ENCODE measurements at places on chromosomes 2 and 18.
A peak's percentile ranks its signal among the peaks of the same experiment; 100 is the strongest.

GRCh38 chr2:222813177-222813843 is 47.5 kb upstream of the ACSL3 start:
- DNase-seq, result peak; percentile 92

DNA sequence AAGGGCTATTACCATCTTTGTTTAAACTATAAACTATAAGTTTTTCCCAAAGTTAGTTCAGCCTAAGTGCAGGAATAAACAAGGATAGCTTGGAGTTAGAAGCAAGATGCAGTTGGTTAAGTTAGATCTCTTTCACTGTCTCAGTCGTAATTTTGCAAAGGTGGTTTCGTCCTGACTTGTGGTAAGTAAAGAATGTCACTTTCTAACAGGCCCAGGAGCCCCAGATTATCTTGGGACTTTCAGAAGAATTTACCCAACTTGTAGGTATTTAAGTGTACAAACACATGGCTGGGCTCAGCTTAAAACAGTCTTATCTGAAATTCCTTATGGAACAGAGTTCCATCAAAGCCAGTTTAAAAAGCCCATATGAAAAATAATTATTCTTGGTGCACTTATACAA is 18.3 kb upstream of the FAM98A start:
- DNase-seq, result no peak

- no peak for DNase-seq
Measured at GRCh38 chr2:28252311-28252710, 140.3 kb upstream of the FOSL2 start.

DNA sequence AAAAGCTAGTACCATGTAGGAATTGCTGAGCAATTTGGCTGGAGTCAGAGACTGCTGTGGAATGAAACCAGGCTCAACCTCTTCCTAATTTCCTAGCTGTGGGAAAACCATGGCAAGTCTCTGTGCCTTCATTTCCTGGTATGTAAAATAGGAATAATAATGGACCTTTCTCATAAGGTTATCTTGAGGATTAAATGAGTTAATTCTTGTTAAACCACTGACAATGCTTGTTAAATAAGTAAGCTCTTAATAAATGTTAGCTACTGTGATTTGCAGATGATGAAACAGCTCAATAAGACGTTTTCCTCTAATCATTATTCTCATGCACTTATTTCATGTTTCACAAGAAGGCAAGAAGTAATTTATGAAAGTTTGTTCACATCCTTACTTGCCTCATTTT is 346.7 kb downstream of the RND3 start:
- no peak for DNase-seq

DNA sequence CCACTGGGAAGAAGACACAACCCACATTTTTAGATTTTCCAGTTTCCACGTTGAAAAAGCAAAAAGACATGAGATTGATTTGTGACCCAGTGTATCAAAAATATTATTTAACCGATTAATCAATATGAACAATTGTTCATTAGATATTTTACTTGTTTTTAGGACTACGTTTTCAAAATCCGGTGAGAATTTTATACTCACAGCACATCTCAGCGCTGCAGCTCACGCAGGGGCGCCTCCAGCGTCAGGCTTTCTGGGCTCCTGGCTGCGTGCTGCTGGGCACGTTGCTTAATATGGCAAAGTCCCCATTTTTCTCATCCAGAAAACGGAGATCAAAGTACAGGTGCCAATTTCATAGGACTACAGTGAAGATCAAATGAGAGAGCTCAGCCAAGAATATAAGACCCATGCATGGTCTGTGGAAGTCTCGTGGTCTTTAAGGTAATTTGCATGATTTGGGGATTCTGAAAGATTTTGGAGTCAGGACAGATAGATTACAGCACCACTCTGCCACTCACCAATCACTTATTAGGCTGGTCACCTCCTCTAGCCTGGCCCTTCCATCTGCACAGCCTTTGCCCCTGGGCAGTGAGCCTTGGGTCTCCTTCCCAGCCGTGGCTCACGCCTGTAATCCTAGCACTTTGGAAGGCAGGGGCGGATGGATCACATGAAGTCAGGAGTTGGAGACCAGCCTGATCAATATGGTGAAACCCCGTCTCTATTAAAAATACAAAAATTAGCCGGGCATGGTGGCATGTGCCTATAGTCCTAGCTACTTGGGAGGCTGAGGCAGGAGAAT is 36.2 kb downstream of the PTPN18 start:
- DNase-seq, result no peak

DNA sequence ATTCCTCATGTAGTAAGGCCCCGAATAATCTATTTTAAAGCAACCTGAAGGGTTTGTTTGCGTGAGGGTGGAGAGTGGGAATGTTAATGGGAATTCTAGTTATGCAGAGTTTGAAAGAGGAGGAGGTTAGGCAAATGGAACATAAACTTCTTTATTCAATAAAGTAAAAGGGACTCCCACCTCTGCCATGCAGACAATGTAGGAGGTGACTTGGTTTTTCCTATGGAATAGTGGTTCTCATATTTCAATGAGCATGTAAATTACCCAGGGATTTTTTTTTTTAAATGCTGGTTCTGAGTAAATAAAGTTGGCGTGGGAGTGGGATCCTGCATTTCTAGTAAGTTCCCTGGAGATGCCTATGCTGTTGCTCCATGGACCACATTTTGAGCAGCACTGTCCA is 367.9 kb downstream of the THSD7B start:
- no peak for DNase-seq

GRCh38 chr18:8657873-8658470 is 47.4 kb upstream of the MTCL1 start:
- DNase-seq, result peak; percentile 75

DNA sequence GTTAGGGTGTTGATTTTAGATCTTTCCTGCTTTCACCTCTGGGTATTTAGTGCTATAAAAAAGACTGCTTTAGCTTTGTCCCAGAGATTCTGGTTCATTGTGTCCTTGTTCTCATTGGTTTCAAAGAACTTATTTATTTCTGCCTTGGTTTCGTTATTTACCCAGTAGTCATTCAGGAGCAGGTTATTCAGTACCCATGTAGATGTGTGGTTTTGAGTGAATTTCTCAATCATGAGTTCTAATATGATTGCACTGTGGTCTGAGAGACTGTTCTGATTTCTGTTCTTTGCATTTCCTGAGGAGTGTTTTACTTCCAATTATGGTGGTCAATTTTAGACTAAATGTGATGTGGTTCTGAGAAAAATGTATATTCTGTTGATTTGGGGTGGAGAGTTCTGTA is 167.1 kb upstream of the KYNU start:
- DNase-seq, result no peak

All from bronchial epithelial cell (primary cell).